ENCODE measurements at places on chromosomes 1 and 21.

GRCh38 chr1:19009882-19010321 lies 53.4 kb upstream of the IFFO2 start:
- DNase-seq: no peak

DNA sequence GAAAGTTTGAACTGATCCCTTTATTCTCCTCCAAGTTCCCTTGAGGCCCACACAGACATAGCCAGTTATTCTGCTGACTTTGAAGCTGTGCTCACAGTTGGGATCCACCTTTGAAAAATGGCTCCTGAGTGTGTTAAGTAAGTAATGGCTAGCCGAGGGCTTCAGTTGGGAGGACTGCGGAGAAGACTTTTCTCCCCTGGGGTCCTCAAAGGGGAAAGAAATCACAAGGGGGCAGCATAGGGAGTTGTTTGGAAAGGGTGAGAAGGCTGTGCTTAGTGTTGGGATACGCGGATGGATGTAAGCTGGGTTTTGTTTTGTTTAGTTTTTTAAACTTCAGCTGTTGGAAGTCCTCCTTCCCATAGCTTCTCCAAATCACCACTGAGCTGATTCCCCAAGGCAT lies 8.3 kb downstream of the PGM1 start:
- no peak for DNase-seq

GRCh38 chr1:182299728-182300616 lies 91.6 kb downstream of the GLUL start:
- DNase-seq: peak; percentile 9

DNA sequence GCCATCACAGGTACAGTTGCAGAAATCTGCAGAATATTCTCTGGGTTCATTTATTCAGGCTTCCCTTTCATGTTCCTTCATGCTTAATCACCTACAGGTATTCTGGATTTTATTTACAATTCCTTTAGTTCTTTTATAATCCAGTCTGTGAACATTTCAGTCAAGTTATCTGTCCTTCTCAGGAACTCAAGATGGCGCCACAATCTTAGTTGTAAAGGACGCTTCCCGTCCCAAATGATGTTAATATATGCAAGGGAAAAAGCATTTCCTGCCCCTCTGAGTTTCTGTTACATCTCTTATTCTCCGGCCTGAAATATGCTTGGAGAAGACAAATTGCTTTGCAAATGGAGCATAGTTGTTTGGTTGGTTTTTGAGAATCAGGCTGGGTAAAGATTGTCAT lies 19.3 kb downstream of the F3 start:
- DNase-seq: no peak

- DNase-seq: no peak
These were observed 83.0 kb upstream of the AK4 start for GRCh38 chr1:65064981-65065380.

- no peak for DNase-seq
These were observed 7.7 kb upstream of the ALG14 start for GRCh38 chr1:95080446-95080845.

- DNase-seq: no peak
These were observed 447 bp downstream of the TTC34 start for GRCh38 chr1:2801046-2801445.

DNA sequence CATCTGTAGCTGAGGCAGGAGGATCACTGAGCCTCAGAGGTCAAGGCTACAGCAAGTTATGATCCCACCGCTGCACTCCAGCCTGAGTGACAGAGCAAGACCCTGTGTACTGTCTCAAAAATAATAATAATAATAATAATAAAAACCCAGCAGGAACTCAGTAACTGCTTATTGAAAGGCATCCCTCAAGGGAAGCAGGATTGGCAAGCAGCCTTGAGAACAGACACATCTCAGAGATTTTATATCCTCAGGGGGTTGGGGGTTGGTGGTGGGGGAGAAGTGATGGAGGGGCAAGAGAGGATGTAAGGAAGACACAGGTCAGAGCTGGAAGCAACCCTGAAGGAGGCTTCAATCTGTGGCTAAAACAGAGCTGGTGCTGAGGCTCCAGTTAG lies 29.6 kb downstream of the GNB1 start:
- DNase-seq: no peak

GRCh38 chr1:32729254-32730046 lies 26.9 kb upstream of the SYNC start:
- DNase-seq: no peak

GRCh38 chr1:18890706-18891425 lies 11.5 kb downstream of the ALDH4A1 start:
- DNase-seq: no peak

GRCh38 chr1:3745590-3746381 lies 6.5 kb upstream of the CCDC27 start:
- no peak for DNase-seq

- DNase-seq: no peak
These were observed 38.8 kb downstream of the HMGB4 start for GRCh38 chr1:33902486-33903209.

- no peak for DNase-seq
These were observed 322.6 kb downstream of the HHIPL2 start for GRCh38 chr1:222225316-222225691.

DNA sequence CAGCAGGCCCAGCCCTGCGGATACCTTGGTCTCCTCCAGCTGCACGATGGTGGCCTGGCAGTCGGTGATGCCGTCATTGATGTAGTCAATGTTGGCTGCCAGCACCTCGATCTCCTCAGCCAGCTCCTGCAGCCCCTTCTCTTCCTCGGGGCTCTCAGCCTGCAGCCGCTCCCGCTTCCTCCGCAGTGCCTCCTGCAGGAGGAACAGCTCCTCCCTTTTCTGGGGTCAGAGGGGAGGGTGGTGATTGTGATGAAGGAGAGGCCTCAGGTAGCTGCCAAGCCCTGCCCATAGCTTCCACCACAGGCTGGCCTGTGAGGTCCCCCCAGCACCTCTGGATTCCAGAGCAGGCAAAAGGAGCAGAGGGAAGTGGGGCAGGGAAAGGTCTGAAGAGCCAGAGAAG lies 33.4 kb downstream of the KIF21B start:
- no peak for DNase-seq
